CD8-positive, alpha-beta memory T cell (primary cell): ENCODE measurements at places on chromosomes 3 and 15.

GRCh38 chr15:69398491-69398891, 15.7 kb upstream of the KIF23 start:
- no peak for DNase-seq

DNA sequence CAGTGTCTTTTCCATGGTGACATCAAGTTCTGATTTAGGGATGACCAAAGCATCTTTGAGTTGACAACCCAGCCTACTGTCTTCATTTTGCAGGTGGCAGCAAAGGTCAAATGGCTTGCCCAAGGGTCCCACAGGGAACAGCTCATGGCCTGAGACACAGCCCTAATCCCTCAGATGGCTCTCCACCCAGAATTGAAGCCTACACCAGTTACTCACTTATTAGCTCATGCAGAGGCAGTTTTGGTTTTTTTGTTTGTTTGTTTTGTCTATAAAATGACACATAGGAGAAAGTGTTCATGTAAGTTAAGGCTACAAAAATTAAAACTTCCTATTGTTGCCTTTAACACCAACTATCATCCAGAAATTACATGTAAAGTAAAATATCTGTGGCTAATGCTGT, 167.9 kb downstream of the OSBPL10 start:
- DNase-seq, result no peak

- no peak for DNase-seq
Observed at GRCh38 chr15:27082526-27082925, 111.5 kb downstream of the GABRG3 start.

GRCh38 chr3:58246148-58247047, 8.8 kb downstream of the ABHD6 start:
- DNase-seq, result no peak

- no peak for DNase-seq
Observed at GRCh38 chr15:33161209-33161608, 33.3 kb downstream of the FMN1 start.

- DNase-seq, result no peak
Observed at GRCh38 chr15:90221246-90221900, 12.4 kb downstream of the CIB1 start.
